T-cell (primary cell): ENCODE measurements at places on chromosomes 5 and 9. TPM values are rescaled to one million over a fixed set of nuclear protein-coding genes. Genes with fewer than 3 reads are reported as not detected.

DNA sequence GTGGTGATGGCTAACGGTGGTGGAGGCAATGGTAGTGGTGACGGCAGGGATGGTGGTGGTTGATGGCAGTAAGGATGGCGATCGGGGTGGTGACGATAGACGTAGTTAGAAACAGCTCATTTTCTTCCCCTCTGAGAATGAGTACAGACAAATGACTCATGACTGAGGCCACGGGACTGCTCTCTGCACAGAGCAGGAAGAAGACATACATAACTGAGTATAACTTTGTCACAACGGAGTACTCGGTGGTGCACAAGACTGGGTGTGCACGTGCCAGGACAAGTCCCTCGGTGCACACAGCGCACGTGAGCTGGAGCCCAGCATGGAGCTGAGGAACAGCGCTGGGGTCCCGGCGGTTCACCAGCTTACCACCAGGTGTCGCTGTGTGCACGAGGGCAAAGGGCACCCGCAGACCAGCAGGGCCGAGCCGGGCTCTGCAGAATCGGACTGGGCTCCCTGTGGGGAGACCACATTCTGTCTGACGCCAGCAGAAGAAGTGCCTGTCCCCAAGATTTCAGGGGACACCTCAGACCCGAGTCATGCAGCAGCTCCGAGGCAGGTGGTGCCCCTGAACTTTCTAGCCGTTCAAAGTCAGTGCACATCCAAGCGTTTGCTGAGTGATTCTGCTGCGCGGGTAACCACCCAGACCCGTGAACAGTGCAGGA, 188.6 kb downstream of the FSTL4 start:
- peak; percentile 39 for DNase-seq

DNA sequence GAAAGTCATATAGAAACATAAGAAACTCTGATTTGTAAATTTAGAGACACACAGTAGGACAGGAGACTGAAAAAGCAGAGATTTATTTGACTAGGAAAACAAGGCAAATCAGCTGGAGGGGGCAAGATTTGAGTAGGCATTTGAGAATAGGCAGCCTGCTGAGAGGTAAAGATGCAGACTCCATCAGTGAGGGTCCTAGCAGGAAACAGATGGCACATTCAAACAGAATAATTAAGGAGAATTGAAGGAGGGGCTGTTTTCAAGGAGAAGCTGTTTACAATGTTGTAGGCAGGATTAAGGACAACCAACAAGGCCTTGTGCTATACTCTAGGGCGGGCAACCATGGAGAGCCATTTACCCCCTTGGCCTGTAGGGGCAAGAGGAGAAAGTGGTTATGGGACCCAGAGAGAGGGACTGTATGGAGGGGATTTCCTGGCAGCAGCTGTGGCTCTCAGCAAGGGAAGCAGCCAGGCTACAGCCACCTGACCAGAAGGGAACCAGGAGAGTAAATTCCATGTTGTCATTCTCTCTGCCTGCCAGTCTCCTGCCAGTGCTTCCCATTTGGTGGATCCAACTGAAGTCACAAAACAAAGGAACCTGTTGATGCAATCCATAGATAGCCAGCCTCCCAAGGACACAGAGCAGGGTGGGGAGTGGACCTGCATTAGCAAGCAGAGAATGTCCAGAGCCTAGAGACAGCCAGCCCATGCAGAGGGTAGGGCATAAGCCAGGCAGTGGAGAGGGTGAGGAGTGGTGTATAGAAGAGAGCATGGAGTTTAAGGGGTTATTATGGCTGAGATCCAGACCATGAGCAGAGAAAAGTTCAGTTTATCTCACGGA, 38.2 kb downstream of the PAPPA start:
- DNase-seq: no peak

GRCh38 chr5:136190091-136190720, 2.8 kb downstream of the SMIM32 start:
- no peak for DNase-seq

DNA sequence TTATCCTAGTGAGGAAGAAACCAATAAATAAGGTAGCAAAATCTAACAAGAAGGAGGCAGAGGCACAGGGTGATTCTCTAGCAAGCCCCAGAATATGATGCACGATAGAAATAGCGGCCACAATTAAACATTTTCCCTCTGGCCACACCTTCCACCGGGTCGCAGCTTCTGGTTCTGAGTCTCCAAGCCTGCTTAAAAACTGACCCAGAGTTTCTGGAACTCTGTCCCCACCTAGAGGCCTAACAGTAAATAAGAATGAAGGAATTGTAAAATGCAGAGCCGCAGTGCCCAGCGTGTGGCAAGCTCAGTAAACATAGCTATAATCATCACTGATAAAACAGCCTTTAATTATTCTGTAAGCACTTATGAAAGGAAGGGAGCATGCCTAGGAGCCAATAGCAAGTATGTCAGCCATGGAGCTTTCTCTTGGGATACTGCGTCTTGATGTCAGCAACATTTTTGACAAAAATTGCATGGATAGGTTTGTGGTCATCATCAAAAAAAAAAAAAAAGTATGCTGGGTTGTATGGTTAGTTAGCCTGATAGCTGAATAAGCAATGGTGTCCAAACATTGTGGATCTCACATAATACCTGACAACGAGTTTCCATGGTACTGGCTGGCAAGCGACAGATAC, 465.5 kb downstream of the DNAH5 start:
- DNase-seq: no peak

The DPM2 gene
- 60.9 TPM for total RNA-seq

The SMIM33 gene
- total RNA-seq: 1.1 TPM

DNA sequence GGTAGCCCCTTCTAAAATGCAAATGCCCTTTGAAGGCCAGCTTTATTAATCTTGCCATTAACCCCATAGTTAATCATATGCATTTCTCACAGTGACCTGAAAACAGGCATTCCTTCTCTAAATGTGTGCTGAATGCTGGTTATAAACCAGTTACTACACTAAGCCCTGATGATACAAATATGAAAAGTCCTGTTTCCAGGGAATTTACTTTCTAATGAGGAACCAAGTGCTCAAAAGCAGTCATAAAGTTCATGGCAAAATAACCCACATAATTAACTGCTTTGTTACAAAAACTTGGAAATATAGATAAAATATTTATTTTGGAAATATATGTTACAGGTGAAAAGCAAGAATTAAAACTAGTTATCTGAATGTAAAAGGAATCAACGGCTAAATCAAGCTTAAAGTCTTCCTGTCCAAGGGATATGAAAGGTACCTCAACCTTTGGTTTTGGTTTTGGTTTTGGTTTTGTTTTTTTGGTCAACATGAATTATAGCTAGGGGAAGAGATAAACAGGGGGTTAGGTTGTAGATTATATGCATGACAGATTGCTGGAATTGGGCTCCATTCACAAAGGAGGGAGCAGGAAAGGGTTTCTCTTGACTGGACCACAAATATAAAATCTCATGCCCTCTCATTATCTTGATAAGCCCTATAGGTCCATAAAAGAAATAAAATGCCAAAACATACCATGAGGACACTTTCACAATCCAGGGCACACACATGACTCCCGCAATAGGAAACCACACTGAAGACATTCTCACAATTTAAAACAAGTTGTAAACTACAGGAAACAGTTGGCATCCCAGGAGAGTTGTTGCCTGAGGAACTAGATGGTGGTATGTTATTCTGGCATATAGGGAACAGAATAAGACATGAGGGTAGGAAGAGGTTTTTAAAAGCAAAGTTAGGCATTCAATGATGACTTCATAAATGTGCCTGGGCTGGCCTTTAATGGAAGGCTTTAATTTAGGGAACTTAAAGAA, 46.7 kb upstream of the MACIR start:
- no peak for DNase-seq

DNA sequence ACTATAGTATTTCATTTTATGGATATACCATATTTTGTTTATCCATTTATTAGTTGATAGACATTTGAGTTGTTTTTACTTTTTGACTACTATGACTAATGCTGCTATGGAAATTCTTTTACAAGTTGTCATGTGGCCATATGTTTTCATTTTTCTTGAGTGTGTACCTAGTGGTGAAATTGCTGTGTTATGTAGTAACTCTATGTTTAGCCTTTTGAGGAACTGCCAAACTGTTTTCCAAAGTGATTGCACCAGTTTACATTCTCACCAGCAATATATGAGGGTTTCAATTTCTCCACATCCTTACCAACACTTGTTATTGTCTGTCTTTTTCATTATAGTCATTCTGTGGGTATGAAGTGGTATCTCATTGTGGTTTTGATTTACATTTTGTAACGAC, 75.4 kb downstream of the GRIA1 start:
- DNase-seq: no peak

The MINAR2 gene
- not detected for total RNA-seq

The CXCL14 gene
- total RNA-seq: not detected

GRCh38 chr5:177474846-177475562, 1.6 kb upstream of the DBN1 start:
- DNase-seq: no peak

- DNase-seq: no peak
Observed at GRCh38 chr9:20551835-20552234, 70.5 kb downstream of the MLLT3 start.

The HTR1A gene
- not detected for total RNA-seq

DNA sequence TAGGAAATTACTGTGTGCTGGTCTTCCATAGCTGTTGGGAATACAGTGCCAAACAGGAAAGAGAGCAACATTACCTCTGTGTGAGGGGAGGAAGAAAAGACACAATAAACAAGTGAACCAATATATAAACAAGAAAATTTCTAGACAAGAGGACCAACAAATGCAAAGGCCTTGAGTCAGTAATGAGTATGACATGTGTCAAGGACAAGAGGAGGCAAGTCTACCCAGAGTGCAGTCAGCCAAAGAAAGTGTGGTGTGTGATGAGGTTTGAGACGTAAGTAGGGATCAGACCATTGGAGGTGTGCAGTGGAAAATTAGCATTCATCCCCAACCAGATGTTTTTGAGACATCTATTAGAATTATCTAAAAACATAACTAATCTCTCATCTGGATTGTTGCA, 69.5 kb upstream of the CDH6 start:
- DNase-seq: no peak

- DNase-seq: no peak
Observed at GRCh38 chr9:125743682-125744428, 3.3 kb upstream of the PBX3 start.

The SLC6A3 gene
- total RNA-seq: 0.22 TPM

The C8G gene
- total RNA-seq: 1.7 TPM

The NOXA1 gene
- total RNA-seq: 6.4 TPM

DNA sequence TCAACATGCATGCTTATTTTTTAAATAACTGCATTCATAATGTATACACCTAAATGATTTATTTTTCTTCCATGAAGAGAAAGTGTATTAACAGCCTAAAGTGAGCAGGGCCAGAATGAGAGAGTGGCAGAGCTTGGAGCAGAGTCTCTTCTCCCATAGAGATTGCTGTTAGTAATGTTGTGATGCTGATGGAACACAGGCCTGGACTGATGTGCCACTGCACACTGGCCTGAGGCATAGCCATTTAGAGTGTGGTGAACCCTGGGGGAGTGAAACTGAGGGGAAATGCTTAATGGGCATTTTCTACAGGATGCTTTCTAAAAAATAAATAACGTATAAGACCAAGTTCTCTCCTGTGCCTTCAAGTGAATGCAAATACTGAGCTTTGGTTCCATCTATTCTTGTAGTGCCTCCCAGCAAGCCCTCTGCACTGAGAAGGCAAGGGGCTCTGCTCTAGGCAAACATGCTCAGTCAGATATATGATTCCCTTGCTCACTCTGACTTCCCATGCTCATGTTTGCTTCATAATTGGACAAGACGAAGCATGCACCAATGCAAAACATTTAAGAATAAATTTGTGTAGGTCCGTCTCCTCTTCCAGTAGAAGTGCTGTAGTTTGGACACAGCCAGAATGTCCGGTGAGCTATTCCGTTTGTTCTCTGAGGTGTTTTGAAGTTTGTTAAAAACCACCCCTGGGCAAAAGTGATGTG, 185.7 kb downstream of the PBX3 start:
- DNase-seq: no peak

The FRRS1L gene
- not detected for total RNA-seq

DNA sequence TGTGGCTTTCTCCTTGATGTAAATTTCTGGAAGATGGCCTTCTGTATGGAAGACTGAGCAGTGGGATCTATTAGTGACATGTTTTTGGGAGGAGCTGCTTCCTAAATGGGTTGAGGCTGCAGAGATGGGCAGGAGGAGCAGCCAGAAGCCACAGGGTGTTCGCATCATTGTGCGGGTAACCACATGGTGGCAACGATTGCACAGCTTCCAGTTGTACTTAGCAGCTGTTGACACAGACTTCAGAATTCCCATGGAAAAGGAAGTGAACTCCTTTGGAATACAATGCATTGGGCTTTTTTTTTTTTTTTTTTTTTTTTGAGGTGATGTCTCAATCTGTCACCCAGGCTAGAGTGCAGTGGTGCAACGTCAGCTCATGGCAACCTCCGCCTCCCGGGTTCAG, 297.3 kb downstream of the NR3C1 start:
- no peak for DNase-seq

The CRHBP gene
- 0.76 TPM for total RNA-seq

The MAP1B gene
- total RNA-seq: not detected

The OTP gene
- not detected for total RNA-seq

DNA sequence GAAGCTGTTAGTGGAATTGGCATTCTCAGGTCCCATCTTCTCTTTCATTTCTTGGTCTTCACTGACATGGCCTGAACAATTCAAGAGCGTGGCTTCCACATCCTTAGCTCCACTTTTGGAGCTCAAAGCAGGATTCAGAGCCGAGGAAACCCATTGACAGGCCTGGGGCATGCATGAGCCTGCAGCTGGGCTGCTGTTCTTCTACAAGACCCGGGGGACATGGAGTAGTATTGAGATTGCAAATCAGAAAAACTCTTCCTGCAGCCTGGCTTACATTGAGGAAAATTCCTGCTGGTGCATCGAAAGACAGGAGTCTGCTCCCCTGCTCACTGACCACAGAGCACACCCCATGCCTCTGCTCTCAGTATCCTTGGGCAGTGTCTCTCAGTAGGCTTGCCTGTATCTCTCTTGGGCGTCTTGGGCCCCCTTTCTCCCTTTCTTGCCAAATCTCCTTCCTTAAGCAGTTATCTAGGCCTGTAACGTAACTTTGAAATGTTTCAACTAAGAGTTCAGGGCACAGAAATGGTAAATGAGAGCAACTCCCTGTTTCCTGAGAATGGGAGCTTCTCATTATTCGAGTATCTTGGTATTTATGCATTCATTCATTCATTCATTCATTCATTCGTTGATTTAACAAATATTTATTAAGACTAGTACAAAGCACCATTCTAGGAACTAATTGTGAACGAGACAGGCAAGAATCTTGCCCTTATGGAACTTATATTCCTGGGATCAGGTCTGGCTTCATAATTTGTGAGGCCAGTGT, 603.6 kb upstream of the CLINT1 start:
- no peak for DNase-seq

- no peak for DNase-seq
Observed at GRCh38 chr5:520850-521226, 3.4 kb downstream of the SLC9A3 start.
